RWPE1 (cell line): ENCODE measurements at places on chromosomes 16 and 17.
A peak's percentile ranks its signal among the peaks of the same experiment; 100 is the strongest.

DNA sequence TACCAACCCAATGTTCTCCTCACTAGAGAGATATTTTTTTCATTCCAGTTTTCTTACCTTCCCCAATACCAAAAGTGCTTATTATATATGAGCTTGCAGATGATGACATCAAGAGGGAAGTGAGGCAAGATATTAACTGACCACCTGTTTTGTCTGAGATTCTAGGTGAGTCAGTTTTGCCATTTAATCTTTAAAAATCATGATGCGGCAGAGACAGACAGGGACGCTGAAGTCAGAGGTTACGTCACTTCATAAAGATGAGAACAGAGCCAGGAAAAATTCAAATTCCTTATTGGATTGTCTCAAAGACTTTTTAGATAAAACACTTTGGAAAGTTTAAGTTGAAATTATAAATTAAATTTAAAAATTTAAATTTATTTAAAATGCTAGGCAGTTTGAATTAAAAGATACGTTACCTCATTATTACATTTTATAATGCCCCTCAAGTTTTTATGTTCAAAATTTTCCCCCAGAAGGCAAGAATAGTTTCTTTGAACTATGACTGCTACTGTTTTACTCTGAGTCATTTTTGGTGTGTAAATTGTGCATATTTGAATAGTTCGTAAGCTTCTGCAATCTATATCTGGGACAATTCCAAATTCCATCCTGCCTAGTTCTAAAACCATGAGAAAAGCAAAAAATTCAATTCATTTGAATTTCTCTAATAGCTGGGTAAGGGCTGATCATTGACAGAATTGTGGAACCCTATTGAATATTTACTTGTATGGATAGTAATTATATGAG, 839.6 kb upstream of the GOT2 start:
- DNase-seq: no peak

GRCh38 chr17:5703736-5704135, 119.4 kb upstream of the NLRP1 start:
- DNase-seq: no peak

- DNase-seq: no peak
Observed at GRCh38 chr16:14375132-14375491, 254.9 kb downstream of the PARN start.

DNA sequence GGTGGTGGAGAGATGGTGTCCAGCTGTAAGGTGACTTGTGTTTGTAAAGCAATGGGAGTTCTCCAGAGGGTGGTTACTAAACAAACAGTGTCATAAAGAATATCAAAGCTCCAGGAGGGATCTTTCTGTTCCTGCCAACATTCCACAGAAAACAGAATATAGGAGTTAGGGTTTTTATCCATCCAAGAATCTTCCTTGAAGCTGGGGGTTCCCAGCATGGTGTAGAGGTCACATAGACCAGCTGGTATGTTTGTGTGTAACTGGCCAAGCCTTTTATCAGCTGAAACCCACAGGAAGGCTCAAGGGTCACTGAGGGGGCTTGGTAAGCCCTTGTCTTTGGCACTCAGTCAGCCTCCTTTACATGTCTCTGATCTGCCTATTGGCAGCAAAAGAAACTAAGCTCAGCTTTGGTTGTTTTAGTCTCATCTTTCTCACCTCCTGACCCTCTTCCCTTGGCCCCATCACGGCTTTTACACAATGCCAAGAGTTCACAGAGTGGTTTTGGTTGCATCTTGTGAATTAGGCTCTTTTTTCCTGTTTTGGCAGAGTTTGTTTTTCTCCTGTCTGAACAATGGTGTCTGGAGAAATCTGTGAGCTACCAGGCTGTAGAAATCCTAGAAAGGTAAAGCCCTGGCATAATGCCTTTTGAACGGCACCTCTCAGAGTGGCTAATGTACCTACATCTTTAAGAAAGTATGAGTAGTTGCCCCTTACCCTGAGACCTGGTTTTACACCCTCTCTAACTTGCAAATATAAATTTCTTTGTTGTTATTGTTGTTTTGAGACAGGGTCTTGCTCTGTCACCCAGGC, 4.6 kb downstream of the CNTD1 start:
- no peak for DNase-seq

- no peak for DNase-seq
Observed at GRCh38 chr17:58205936-58206335, 13.1 kb downstream of the MKS1 start.

DNA sequence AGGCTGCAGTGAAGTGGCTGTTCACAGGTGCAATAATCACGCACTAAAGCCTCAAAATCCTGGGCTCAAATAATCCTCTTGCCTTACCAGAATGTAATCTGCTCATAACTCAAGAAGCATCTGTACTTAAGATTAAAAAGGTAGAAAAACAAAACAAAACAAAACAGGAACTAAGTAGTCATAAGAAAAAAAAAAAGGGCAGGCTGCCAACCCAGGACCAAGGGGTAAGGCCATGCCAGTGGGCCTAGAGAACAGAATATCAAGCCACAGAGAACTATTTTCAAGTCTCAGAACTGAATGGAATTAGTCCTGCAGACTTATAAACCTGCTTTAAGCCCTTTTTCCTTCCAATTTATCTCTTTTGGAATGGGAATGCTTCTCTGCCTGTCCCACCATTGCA, 64.8 kb upstream of the TBC1D3K start:
- DNase-seq: no peak

DNA sequence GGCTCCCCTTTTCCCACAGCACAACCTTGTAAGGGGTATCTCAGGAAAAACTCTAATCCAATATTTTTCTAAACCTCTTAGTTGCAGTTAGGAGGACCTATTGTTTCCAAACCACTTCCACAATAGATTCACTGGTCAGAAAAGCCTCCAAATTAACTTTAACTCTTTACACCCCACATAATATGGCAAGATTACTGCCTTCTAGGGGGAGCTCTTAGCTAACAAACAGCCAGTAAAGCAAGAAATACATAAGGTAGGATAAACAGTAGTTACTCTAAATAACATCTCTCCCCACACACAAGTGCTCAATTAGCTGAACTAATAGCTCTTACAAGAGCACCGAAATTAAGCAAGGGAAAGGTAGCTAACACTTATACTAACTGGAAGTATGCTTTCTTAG, 192.1 kb upstream of the KIF2B start:
- no peak for DNase-seq

DNA sequence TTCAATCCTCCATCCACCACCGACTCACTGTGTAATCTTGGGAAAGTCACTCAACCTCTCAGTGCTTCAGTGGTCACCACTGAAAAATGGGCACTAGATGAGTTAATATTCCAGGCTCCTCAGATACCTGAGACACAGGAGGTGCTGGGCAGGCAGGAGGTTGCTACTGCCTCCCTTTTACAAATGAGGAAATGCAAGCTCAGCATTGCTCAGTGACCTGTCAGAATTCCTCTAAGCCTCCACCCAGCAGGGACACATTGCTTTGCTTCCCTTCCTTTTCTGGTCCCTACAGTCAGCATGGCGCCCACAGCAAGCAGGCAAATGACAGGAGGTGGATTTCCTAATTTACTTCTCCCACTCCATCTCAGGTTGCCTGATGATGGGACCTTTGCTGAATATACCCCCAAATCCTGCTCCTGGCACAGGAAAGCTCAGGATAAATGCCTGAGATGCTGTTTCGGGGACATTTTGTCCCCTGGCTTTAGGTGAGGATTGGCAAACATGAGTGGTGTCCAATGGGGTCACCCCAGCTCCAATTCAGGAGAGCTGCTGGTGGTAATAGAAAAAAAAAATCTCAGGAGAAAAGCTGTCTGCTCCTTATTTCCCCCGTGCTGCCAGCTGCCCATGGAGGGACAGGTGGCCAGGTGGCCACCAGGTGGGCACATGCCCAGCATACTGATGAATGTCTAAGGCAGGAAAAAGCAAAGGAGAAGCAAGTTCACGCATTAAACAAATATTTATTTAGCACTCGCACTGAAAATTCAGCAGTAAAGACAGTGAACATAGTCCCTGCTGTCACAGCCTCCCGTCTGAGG, 5.0 kb upstream of the KRT13 start:
- no peak for DNase-seq

DNA sequence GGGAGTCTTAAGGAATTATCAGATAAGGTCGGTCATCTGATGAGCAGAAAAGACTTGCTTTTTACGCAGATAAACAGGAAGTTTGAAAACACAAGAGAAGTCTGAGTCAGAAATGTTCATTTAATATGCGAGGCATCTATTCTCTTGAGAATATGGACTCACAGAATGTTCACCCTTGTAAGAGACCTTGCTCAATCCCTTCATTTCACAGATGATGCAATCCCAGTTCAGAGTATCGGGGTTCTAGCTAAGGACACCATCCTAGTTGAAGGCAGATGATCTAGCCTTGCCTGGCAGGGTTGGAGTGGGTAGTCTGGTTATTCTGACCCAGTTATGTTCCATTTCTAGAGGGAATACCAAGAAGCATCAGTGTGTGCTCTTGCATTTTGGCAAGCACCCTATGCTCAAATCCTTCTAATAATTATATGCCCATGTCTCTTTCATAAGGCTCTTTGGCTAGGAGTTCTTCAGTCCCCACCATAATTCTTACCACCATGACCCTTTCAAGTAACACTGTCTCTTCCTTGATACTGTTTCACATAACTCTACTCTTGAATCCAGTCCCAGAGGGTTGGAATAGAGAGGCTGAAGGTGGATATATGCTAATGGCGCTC, 42.5 kb downstream of the YPEL2 start:
- no peak for DNase-seq

GRCh38 chr17:62981933-62982332, 15.9 kb downstream of the TANC2 start:
- no peak for DNase-seq

DNA sequence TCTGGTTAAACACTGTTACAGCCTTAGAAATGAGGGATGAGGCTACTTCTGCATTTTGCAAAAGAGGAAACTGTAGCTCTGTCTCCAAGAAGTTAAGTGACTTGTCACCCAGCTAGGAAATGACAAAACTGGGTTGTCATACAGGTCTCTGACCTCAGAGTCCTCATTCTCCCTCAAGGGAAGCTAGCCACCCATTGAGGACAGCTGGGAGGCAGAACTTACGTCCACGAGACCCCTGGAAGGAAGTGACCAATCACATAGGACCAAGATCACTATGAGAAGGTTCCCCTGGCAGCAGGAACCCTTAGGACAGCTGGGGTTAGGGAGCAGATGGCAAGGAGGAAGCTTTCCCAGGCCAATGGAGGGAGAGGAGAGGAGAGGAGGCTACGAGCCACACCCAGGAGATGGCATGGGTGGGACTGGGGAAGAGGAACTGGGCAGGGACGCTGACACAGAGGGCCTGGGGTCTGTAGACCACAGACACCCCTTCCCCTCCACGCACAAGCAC, 11.2 kb downstream of the METTL22 start:
- DNase-seq: no peak

GRCh38 chr17:78925662-78926555, 722 bp upstream of the TIMP2 start:
- DNase-seq: no peak

GRCh38 chr17:14121952-14122351, 52.6 kb downstream of the COX10 start:
- no peak for DNase-seq

DNA sequence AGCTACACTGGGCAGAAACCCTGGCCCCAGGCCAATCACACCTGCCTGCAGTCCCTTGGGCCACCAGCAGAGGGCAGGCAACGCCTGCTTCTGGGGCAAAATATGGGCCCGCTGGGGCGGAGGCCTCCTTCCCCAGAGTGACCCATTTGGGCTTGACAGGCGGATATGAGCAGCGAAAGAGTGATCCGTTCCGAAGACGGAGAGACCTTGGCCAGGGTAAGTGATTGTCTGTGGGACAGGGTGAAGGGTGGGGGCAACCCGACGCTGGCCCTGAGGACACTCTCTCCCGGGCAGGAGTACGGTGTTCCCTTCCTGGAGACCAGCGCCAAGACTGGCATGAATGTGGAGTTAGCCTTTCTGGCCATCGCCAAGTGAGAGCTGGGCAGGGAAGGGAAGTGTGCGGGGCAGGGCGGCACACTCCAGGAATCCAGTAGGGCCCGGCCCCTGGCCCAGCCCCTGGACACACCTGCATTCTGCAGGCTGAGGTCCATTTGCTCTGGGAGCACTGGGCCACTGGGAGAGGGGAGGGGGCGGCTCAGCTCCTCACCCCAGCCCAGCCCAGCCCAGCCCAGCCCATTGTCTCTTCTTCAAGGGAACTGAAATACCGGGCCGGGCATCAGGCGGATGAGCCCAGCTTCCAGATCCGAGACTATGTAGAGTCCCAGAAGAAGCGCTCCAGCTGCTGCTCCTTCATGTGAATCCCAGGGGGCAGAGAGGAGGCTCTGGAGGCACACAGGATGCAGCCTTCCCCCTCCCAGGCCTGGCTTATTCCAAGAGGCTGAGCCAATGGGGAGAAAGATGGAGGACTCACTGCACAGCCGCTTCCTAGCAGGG, 3.5 kb upstream of the NHERF1 start:
- DNase-seq: peak; percentile 75

GRCh38 chr17:33968350-33969044, 286.6 kb upstream of the CCL2 start:
- DNase-seq: no peak

DNA sequence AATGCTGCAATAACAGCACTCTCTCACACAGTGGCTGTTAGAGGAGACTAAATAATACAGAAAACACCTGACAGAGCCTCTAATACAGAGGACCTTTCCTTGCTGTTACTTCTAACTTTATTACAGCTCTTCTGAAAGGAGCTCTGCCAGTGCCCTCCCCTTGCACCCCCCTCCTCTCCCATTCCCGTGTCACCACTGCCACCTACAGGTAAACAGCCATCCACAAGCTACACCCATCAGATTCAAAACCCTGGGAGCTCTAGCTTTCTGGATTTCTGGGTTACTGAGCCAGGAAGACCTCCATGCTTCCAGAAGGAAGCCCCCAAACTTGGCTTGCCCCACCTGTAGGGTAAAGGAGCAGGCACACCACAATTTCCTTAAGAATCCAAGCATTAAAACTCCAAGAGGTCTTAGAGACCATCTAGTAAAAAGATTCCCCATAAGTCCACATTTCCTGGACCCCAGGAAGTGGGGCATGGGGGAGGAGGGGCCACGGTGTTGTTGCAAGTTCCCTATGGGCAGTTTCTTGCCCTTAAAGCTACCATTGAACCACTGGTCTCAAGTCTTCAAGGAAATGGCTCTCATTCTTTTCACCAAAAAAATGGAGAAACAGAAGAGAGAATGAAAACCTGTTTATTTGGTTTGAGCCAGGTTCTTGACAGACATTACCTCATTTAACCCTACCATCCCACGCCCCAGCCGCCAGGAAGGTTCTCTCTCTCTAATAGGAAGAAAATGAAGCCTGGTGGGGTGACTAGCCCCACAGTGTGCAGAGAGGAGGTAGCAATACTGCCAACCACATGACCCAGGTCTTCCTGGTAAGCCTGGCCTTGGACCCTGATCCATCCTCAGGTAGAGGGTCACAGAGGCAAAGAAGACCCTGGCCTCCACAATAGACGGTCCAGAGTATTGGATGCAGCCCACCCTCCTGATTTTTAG, 52.8 kb downstream of the TOM1L2 start:
- peak; percentile 76 for DNase-seq
